ENCODE measurements at places on chromosomes 3 and 15.

DNA sequence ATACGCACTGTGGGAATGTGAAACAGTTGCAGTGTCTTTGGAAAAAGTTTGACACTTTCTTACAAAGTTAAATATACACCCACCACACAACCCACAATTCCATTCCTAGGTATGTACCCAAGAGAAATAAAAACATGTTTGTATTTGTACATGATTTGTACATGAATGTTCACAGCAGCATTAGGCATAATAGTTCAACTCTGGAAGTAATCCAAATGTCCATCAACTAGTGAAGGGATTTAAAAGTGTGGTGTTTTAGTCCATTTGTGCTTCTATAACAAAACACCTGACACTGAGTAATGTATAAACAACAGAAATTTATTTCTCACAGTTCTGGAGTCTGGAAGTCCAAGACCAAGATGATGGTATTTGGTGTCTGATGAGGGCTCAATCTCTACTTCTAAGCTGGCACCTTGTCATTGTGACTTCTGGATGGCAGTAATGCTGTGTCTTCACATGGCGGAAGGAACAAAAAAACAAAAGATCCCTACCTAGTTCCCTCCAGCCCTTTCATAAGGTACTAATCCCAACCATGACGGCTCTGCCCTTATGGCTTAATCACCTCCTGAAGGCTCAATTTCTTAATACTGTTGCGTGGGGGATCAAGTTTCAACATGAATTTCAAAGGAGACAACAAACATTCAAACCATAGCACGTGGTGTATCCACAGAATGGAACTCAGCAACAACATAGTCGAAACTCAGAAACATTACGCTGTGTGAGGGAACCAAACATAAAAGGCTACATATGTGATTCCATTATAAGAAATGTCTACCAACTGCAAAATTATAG lies 120.5 kb downstream of the AQP9 start:
- DNase-seq, result no peak

GRCh38 chr3:158912621-158913020 lies 110.8 kb downstream of the MFSD1 start:
- no peak for DNase-seq

DNA sequence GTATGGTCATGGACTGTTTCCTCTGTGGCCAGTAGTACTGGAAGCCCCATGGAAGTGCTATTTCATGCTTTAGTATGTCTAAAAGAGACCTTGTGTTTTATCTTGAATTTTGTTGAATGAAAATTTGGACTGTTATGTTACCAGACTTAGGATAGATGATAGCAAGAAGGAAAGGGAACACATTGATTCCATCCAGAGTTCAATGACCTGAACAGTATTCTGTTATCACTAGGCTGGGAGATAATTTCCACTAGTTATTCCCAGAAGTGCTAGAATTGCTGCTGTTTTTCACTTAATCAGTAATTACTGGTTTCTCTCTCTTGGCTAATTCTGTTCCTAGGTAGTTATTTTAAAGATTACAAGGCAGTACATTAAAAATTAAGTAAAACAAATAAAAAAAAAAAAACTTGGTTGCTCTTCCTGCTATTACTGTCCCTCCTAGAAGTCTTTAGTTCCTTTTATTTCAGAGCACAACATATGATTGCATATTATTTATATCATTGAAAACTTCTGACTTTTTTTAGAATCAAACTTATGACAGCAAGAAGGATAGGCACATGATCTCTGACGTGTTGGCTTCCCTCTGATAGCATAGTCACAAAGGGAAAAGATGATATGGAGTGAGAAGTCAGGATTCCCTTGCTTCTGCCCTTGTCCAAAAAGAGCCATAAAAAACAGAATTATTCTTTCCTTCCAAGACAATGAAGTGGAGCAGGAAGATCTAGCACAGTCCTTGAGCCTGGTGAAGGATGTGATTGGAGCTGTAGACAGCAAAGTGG lies 72.2 kb downstream of the KLHL25 start:
- no peak for DNase-seq

DNA sequence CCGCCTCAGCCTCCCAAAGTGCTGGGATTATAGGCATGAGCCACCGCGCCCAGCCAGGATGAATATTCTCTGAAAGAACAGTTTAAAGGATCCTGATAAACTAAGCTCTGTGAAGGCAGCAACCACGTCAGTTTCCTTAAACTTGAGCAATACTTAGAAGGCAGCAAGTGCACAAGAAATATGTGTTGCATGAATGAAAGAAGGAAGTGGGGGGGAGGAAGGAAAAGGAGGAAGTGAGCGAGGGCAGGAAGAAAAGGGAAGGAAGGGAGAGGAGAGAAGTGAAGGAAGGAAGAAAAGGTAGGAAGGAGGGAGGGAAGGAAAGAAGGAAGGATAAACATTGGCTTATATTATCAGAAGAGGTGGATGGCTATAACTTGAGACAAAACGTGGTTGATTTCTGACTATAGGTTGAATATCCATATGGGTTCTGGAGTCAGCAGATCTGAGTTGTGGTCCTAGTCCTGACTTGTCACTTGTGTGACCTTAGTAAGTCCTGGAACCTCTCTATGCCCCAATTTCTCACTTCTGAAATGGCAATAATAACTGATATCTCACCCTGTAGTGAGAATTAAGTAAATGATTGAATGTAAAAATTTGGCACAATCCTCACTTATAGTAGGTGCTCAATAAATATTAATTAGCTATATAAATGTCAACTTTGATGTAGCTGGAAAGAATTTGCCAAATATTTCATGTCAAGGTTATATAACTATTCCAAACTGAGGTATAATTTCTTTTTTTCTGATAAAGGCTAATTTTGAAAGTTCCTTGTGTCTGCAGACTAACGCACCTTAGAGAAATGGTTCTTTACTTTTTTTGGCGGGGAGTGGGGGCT lies 12.0 kb upstream of the SEMA4B start:
- DNase-seq, result peak; percentile 55

DNA sequence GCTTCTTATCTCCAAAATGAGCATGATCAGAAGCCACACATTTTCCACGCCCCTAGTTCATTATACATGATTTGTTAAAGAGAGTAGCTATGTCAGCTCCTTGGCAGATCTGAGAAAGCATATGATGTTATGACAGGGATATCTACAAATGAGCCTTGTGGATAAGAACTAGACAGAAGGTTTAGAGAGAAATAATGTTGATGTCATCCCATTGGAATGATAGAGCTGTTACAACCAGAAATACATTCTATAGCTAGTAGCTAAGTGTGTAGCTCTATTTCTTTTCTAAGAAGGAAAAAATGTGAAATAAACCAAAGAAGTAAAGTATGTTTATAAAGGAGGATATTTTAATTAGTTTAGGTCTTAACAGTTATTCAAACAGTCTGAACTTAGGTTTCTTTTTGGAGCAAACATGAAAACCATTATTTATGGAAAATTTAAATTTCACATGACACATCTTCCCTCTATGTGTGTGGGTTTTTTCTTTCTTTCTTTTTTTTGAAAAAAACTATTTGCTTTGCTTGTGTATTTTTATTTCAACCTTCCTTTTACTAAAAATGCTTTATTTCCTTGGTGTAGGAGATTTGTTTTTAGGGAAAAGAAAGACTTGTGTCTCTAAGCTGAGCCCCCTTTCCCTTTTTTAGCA lies 167.7 kb downstream of the GHSR start:
- DNase-seq, result no peak

DNA sequence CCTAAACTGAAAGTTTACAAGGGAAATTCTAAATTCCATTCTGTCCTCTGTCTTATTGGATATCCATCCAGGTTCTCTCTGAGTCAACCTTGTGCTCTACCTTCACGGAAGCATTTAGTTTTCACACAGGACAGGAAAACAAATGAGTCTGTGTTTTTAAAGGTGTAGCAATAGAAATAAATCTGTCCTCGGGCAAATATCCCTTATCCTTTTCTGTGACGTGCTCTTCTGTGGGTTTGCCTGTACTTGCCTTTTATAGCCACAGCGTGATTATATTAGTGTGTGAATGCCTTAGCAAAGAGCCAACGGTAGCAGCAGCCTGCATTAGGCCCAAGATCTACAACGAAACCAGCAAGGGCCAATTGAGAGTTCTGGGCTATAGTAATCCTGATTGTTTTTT lies 127.2 kb upstream of the PLSCR5 start:
- DNase-seq, result no peak

- no peak for DNase-seq
These were observed 78.2 kb upstream of the FLNB start for GRCh38 chr3:57929988-57930387.

GRCh38 chr3:166125179-166125578 lies 288.0 kb upstream of the BCHE start:
- DNase-seq, result no peak

- DNase-seq, result no peak
These were observed 339.1 kb upstream of the RGMA start for GRCh38 chr15:93428150-93428549.

GRCh38 chr3:2976796-2977195 lies 133.4 kb downstream of the IL5RA start:
- DNase-seq, result no peak

GRCh38 chr15:27481768-27482167 lies 510.8 kb downstream of the GABRG3 start:
- DNase-seq, result no peak

DNA sequence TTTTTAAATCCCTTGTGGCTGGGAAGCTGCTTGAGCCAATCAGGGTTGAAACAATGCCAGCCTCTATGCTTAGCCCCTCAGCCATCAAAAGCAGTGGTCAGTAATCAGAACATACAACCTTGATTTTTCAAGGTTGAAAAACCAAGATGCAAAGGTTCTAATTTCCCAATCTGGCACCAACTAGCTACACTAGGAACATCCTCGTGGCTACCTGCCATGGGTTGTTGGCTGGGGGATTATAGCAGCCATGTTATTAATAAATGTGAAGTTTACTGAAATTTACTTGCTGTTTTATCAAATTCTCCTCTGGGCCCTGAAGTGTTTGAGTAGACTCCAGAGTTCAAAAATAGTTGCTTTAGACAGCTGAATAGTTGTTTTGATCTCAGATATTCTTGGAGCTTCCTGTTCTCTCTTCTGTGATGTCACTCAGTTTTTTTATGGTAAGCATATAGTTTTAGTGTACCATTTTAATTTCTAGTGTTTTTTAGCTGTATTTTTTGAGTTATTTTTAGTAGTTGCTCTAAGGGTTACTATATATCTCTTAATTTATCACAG lies 31.9 kb downstream of the PCCB start:
- DNase-seq, result peak; percentile 50

DNA sequence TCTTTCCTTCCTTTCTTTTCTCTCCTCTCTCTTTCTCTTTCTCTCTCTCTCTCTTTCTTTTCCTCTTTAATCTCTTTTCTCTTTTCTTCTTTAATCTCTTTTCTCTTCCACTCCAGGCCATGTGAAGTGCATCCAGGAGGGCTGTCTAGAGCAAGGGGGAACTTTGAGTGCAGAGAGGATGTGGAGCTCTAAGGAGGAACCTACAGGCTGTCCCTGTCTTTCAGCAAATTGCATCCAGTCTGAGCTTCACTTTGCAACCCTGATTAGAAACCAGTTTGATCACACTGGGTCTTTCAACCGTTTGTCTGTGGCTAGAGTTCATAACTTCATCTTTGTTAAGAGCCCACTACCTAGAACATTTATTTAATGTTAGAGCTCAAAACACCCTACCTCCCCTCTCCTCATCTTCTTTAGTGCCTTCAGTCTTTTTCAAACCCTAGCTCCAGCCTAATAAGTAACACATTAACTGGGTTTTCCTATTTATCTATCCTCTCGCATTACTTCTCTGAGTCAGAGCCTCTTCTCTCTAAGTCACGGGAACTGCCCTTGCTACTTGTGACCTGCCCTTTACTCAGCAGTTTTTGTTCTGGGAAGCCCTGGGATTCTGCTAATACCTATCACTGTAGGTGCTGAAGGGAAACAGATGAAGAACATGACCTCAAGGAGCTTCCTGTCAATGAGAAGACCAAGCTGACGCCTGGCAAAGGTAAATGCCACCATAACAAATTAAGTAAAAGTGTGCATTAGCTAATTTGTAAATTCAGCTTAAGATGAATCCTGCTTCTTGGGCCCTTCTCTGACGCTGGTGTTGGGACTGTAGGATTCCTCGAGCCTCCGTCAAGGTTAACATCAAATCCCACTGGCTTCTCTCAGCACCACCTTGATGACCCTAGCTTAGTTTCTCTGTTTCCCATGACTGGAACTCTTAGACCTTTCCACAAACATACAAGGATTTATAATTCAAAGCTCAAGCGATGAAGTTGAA lies at the start of gene GCNT3:
Gene GCNT3 (plus strand): TSS at position 508 of the 985 bp plus-strand sequence. CDS start 6,456 bp downstream, outside the sequence.
- no peak for DNase-seq

GRCh38 chr15:28147801-28148200 lies 48.7 kb upstream of the OCA2 start:
- no peak for DNase-seq

- no peak for DNase-seq
These were observed 145.8 kb upstream of the NECTIN3 start for GRCh38 chr3:110925798-110926197.

DNA sequence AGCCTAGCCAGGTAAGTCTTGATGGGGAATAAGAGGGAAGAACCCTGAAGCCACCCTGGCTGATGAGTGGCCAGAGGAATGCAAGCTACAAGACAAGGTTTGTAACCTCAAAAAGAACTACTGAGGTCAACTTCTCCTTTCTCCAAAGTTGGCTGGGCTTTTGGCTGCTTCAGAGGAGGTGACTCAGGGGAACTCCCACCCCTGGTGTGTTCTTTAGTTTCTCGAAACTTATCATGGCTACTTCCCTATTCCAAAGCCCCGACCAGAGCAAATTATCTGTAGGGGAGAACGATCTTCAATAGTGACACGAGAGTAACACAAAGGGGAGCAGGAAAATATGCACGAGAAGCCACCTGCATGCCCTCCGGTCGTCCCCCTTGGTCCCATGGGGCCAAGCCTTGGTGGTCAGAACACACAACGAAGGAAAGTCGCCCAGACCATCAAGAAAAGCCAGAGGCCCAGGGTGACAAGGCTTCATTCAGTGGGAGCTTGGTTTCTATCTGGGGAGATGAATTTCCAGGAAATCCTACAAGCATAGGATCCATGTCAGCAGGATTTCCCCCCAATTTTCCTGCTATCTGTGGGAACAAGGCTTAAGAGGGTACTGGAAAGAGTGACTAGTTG lies 6.5 kb upstream of the BCL2A1 start:
- DNase-seq, result peak; percentile 76

DNA sequence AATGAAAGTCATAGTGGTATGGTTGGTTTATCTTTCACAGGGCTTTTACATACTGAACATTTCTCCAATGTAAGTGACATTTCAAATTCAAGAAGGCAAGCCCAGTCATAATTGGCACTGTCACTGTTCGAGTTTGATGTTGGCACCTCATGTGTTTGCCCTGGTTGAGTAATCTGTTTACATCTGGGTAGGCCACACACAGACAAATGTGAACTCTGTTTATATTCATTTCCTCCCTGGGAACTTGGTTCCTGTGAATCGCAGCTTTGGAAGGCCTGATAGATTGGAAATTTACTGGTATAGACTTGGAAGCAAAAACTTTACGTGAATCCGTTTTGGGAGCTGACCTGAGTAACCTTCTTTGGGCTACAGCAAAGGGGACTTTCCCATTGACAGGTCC lies 395.2 kb upstream of the AZI2 start:
- no peak for DNase-seq

DNA sequence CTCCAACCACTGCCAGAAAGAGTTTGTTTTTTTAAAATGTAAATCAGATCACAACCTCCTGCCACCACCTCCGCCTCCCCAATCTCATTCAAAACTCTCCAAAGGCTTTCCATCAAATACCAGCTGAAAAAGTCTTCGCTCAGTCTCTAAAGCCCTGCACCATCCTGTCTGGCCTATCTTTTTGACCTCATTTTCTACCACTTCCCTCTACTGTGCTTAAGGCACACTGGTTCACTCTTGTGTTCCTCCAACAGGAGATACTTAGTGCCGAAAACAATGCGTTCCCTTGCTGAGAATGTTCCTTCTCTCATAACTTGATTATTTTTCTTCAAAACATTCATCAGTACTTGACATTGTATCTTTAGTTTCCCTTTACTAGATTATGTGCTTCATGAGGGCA lies 3.5 kb downstream of the BTBD1 start:
- DNase-seq, result no peak

GRCh38 chr15:95549168-95549738 lies 781.2 kb upstream of the NR2F2 start:
- DNase-seq, result no peak
